NCI-H1930 (cell line): ENCODE measurements at places on chromosomes 12 and 14.

DNA sequence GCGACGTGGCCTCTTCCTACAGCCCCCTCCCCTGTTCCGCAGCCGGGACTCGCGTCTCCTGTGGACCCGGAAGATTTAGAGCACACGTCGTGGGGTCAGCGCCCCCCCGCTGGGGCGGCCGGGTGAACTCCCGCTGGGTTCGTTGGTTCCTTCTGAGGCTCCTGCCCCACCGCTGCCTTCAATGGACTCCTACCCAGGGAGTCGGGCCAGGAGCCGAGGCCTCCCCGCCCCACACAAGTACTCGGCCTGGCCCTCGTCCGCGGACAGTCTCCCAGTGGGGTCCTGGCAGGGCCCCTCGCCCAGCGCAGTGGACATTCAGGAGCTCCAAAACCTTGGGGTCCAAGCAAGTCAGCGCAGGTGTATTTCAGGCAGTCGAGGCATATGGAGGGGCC is 1.2 kb downstream of the MMP17 start:
- DNase-seq = no peak

GRCh38 chr12:68507657-68508056 is 103.0 kb upstream of the RAP1B start:
- DNase-seq = no peak

GRCh38 chr14:84622357-84622756 is 907.6 kb upstream of the FLRT2 start:
- no peak for DNase-seq

DNA sequence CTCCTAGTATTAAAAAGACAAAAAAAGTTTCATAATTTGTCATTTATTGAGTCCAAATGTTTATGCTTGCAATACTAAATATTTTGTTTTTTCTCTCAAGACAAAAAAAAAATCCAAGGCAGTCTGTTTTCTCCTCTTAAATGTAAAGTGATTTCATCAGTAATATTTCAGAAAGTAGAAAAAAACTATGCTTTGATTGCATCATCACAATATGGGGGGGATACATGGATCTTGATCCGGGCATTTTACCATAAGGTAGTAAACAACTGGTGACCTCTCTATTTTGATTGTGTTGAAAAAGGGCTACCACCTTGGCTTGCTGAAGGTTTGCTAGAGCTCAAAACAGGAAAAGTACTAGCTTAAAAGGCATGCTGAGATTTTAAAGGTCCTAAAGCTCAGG is 43.6 kb downstream of the ERGIC2 start:
- DNase-seq = no peak

DNA sequence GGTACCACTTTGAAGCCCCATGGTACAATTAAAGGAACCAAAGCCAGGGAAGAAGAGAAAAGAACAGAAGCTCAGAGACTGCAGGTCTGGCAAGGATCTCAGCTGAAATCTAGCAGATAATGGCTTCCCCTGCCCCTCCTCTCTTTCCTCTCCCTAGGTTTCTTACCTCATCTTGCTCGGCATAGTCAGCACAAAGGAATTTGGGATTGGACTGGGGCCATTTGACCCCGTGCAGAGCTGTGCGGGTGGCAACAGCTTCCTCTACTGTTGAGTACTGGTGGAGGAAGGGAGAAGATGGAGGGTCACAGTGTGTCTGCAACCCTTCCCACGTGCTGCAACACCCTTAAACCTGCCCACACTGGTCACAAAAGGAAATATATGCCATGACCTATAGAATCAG is 4.7 kb upstream of the CDH24 start:
- DNase-seq = no peak

DNA sequence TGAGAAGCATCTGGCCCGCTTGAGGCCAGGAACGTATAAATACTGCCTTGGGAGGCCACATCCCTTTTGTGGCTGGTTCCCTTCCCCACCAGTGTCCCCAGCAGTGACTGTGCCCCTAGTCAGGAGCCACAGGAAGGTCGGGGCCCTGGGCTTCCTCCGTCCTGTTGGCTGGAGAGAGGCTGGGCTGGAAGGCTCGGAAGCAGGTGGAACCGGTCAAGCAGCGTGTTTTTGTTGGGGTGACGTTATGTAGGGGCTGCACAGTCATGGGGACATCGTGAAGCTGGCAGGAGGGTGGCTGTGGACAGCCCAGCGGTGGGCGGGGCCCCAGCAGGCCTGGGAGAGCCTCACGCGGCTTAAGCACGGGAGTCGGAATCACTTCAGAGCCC is 10.1 kb downstream of the XRCC3 start:
- DNase-seq = no peak

DNA sequence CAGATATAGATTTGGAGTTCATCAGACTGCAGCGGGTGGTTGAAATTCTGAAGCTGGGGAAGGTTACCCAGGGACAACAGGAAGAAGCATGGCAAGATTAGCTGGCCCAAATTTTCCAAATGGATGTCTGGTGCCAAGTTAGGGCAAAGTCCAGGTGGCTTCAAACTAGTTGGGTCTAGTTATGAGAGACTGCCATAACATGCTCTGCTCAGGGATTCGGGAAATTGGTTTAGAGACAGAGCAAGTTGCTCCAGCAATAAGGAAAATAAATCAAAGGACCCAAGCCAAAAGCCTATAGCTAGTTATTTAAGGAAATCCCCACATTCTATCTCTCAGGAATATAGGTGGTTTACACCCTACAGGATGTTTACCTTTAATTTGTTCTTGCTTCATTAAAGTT is 125.7 kb upstream of the BTG1 start:
- no peak for DNase-seq

DNA sequence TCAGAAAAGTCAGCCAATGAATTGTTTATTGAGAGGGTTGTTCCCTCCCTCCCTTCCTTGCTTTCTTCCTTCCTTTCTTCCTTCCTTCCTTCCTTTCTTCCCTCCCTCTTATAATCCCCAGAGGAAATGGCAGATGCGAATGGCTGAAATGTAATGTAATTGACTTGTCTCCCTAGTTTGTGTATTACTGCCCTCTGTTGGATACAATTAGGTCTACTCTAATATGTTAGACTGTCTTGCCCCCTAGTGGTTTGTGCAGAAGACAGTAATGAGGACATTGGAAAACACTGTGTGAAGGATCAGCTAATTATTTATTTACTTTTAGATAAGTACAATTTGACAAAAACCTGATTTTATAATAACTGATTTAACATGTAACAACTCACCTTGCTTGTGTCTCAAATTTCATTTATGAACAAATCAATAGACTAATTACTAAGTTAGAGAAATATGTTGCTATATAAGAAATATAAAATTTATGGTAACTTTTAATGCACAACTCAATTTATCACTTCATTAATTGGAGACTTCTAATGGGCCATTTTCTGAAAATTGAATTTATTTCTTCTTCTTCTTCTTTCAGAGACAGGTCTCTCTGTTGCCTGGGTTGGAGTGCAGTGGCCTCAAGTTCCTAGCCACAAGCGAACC is 229.8 kb upstream of the LRIG3 start:
- DNase-seq = peak; percentile 28
